HCT116 (cell line): ENCODE measurements at places on chromosomes 3 and 15. TPM values are rescaled to one million over a fixed set of nuclear protein-coding genes. Genes with fewer than 3 reads are reported as not detected.

The TNFAIP8L3 gene
- 0.47 TPM for total RNA-seq

DNA sequence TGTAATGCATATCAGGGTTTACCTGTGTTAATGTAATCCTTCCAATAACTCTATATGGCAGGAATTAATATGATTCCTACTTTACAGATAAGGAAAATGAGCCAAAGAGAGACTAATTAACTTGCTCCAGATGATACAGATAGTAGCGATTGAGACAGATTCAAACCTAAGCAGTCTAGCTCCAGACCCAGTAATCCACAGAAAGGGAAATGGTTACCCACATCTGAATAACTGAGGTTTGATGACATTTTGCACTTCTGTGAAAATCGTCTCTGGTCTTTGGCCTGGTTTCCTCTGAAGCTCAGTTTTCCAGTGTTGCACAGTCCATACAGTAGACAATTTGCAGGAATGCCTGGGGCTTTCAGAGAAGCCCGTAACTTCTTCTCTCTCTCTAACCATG, 177.1 kb upstream of the UMPS start:
- DNase-seq, result no peak

GRCh38 chr3:102230057-102230456, 204.8 kb upstream of the ZPLD1 start:
- no peak for DNase-seq

- no peak for DNase-seq
Observed at GRCh38 chr3:161222662-161223061, 1.6 kb downstream of the NMD3 start.

DNA sequence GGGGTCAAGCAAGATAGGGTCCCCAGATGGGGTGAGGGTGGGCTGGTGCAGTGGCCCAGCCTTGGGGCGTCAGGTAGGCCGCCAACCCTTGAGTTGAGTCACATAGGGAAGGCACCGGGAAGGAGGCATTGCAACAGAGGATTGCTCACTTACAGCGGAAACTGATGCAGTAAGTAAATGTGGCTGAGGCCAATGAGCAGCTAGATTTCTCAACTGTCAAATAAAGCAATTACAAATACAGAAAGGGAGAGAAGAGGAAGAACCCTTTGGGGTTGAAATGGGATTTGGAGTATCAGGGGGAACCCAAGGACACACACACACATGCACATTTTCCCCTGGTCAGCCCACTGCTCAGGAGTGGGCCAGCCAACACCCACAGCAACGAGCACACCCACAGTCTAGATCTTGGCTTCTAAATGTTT, 44.0 kb downstream of the CHSY1 start:
- DNase-seq, result no peak

The NLGN1 gene
- total RNA-seq, result not detected

- peak; percentile 48 for DNase-seq
Observed at GRCh38 chr3:48919215-48920138, 835 bp downstream of the ARIH2 start.
